ENCODE measurements at places on chromosomes 5 and 9. TPM values are rescaled to one million over a fixed set of nuclear protein-coding genes. Genes with fewer than 3 reads are reported as not detected.

Gene ENHO
- not detected for total RNA-seq

Gene IL4
- not detected for total RNA-seq

Gene LNPEP
- 23.1 TPM for total RNA-seq

Gene FAM78A
- 1.9 TPM for total RNA-seq

Gene MRPL22
- total RNA-seq: 41.8 TPM

Gene PRRX2
- total RNA-seq: not detected

Measured in epithelial cell of umbilical artery (primary cell).